ENCODE measurements at places on chromosomes 3 and 15.
A peak's percentile ranks its signal among the peaks of the same experiment; 100 is the strongest.

GRCh38 chr3:183122257-183122932 is 23.1 kb upstream of the MCCC1 start:
- peak; percentile 64 for DNase-seq

DNA sequence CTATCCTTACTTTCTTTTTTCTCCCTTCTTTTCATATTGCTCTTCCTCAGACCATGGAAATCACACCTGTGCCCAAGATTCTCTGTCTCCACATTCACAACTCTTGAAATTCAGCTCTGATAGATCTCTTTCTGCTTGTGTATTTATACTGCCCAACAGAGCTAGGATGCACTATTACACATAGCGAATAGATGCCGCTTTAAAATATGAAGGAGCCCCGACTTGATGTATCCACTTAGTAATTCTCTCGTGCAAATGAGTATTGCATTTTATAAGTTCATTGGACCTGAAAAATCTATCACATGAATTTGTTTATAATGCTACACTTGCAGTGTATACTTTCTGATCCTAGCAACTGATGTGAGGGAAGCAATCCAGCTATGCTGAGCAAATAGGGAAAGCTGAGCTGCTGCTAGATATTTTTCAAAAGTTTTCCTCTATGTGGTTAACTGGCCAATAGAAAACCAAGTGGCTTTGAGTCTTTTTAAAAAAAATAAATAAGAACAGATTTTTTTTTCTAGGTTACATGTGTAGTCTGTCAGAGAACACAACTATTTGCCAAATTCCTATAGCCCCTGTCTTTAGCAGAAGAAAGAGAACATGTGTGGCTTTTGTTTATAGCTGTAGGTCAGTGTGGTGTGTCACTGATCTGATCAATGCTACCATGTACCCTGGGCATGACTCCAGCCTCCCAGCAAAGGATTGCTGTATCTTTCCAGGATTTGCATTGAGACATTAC is 64.3 kb upstream of the LEKR1 start:
- no peak for DNase-seq

DNA sequence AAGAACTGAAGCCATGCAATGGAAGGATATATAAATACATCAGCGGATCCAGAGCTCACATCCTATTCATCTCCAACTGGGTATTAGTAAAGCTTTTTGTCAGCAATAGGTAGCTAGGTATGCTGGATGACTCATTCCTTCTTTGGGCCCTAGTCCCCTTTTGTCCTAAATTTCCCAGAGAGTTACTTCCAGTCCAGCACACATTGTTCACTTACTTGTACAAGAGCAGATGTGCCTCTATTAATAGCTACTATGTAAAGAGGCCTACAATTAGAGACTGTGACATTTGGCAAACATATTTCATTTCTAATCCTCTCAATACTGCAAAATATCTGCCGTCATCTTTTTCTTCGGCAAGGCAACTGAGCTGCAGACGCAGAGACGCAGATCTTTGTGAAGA is 1.7 kb upstream of the SLC4A7 start:
- DNase-seq: no peak

GRCh38 chr3:79339846-79340245 is 428.0 kb downstream of the ROBO1 start:
- DNase-seq: no peak
